ENCODE measurements at places on chromosomes 12 and 14.

GRCh38 chr14:90628825-90629224 is 187.4 kb downstream of the TTC7B start:
- no peak for DNase-seq

DNA sequence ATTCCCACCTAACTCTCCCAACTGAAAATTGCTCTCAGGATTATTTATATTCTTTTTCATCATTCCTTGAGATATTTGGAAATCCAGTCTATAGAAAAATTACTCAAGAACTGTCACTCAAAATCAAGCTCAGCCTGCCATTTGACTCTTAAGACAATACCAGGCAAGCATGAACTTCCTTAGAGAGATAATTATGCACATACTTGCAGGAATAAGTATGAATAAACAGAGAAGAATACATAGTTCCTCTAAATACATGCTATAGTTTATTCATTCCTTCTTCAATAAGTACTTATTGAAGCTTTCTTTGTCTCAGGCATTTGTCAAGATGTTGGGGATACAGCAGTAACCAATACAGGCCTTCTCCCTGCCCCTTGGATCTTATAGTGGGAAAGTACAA is 154.1 kb downstream of the SRGAP1 start:
- no peak for DNase-seq

DNA sequence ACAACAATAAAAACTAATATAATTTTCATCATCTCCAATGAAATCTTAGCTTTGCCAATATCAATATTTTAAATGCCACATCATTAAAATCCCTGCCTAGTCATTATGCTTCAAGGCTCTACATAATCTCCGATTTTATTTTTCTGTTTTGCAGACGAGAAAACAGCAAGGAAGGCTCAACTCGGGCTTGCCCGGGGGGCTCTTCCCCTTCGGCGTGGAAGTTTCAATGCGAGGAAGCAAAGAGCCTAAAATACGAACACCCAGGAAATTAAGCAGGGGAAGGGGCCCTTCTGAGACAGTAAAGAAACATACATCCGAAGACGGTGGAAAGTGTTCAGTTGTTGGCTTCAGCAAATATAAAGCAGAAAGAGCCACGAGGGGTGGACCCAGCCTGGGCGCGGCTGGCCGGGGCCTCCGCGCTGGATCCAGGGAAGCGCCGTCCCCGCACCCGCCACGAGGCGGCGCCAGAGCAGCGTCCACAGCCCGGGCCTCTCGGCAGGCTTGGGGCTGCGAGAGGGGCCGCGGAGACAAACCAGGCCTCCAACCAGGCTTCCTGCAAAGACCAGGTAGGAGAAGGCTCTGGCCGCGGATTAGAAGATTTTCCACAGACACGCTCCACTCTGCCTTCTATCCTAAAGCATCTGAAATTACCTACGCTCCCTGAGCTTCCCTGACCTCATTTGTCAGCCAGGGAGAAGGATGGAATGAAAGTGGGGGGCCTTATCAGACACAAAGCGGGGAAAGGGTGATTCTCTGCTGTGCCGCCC is 77.2 kb downstream of the SERPINA3 start:
- peak; percentile 57 for DNase-seq

DNA sequence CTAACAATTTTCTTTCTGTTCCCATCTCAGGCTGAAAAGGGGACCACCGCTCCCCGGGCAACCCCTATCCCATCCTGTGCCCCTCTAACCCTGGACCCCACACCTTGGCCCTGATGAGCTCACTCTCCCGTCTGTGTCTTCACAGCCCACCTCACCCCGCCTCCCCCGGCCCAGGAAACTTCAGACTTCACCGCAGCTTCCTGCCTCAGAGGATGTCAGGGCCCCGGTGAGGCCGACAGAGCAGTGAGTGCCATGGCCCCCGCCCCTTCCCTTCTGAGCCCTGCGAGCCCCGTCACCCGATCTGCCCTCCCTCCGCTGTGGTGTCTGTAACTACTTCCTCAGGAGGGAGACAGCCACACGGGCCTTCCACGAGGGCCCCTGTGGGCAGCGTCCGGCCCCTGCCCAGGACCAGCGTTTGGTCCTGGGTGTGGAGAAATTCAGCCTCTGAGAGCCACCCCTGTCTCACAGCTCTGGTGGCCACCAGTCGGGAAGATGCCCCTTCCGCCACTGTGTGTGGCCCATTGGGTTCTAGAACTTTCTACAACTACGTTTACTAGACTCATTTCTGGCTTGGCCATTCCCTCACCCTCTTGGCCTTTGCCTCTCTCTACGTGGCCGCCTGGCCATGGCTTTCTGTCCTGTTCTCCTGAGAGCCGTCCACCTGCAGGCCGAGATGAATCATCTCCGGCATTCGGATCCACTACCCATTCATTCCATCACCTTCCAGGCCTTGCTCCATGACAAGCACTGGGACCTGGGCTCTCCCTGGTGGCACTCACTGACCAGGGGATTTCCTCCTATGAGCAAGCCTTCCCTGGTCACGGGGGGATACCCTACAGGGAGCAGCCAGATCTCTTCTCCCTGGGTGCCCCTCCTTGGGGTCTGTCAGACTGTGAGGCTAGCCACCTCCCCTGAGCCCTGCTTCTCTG is 3.4 kb downstream of the RHOF start:
- DNase-seq: no peak

- no peak for DNase-seq
Observed at GRCh38 chr12:104802208-104802607, 155.9 kb downstream of the SLC41A2 start.

DNA sequence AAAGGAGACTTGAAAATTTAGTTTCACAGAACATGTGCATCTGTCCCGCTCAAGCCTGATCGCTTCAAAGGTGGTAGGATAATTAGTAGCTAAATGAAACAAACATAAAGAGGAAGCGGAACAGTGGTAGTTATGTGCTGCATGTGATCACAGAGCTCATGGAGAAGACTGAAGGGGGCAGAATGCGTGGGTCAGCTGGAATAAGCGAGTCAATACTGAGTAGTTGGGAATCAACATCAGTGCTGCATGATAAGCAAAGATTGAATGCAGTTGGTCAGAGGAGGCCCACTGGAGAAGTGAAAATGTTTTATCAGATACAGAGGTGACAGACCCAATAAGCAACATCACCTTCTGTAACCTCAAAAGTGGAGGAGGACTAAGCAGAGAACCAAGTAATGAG is 95.1 kb upstream of the RFX4 start:
- no peak for DNase-seq

GRCh38 chr12:29238822-29239291 is 89.8 kb downstream of the FAR2 start:
- DNase-seq: no peak

GRCh38 chr14:71414631-71415403 is 507.6 kb downstream of the PCNX1 start:
- DNase-seq: no peak

DNA sequence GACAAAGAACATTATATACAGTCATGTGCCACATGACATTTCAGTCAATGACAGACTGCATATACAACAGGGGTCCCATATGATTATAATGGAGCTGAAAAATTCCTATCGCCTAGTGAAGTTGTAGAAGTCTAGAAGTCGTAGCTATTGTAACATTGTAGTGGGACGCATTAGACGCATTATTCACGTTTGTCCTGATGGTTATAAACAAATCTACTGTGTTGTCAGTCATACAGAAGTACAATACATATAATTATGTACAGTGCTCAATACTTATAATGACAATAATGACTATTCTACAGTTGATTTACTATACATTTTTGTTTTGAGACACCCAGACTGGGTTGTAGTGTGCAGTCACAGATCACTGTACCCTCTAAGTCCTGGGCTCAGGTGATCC is 64.1 kb upstream of the AP4S1 start:
- no peak for DNase-seq

DNA sequence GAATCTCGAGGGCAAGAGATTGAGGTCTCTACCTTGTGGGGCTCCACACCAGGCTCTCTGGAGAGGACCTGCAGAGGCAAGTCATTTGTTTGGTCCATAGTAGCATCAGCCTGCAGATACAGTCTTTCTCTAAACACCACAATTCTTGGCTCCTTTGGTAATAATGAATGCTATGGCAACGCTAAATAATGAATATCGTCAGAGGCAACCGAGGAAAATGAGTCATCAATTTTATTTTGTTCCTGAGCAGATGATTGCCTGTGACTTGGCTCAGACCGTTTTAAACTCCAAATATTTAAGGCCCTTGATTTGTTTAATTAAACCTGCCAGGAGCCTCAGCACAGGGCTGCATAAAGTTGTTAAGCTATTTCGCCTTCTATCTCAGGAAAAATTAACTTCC is 924.1 kb upstream of the TMEM132C start:
- DNase-seq: no peak

Measured in NCI-H774 (cell line).